ENCODE measurements at places on chromosomes 5 and 9.

DNA sequence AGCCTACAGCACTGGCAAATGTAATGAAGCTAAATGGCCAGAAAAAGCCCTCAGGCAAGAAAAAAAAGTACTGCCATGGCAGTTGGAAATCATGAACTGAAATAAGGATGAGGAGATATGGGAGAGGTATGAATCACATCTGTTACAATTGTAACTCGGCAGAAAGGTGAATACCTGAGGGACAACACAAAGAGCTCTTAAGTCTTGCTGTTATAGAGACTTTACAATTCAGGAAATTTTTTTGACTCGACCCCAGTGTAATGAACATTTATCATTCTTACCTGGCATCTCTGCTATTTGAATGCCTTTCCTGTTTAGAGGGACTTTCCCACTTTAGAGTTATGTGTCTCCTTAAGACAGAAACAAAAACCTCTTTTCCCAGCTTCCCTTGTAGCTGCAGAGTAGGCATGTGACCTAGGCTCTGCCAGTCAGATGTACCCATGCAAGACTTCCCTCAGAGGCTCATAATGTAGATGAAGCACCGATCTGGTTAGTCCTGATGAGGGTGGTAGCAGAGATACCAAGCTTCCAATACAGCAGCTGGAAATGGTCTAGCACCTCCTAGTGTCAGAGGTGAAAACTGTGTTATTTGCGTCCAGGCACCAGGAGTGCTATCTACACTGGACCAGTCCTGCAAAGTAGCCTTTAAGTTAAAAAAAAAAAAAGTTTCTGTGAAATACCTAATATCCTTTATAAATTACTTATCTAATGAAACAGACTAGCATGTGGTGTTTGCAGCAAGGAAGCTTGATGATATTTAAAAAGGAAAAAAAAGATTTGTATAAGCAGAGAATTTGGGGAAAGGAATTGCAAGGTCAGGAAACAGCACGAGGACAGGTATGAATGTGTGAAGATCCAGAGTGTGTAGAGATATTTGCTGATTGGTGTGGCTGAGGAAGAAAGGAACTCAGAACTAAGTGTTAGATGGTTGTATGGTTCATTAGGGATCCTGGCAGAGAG lies 146.9 kb upstream of the SLC1A3 start:
- peak; percentile 11 for DNase-seq

DNA sequence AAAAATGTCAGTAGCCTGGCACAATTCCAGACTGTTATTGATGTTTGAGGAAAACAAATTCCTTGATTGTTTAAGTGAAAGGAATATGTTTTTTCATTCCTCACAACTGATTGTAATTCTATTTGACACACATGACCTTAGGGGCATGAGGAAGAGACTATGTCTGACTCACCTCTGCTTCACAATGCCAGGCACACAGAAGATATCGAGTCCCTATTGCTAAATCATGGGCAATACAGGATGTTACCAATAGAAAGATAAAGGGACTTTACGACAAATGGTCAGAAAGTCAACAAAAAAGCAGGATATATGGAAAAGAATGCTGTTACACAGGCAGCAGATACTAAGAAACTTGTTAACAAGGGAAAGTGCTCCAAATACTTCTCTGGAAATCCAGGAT lies 1903.5 kb downstream of the EFNA5 start:
- no peak for DNase-seq

DNA sequence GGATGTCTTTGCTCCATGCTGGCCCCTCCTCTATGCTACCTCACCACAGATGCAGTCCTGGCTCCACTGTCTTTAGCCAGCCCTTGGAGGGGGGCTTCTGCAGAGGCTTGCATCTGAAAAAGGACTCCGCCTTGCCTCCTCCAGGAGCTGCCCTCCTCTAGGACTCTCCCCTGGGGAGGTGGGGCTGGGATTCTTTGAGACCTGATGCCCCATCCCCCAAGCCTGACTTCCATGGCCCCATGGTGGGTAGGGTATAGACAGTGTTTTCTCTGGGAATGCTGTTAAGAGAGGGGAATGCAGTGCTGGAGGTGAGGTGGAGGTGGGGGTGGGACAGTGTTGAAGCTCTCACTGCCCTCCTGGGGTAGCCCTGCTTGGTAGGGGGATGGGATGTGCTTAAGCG lies 14.3 kb downstream of the JADE2 start:
- DNase-seq, result no peak

DNA sequence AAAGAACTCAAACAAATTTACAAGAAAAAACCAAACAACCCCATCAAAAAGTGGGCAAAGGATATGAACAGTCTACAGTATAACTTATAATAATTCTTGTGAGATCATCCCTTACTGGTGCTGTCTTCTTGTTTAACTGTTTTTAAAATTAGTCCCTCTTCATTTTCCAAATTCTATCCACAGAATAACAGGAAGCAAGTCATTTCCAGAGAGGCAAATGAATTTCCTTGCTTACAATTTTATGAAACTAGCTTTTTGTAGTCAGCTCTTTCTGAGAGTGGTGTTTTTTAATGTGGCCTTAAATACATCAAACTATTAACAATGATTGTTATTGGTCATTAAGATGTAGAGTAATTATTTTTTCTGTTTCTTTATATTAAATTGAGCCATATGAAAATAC lies 40.6 kb downstream of the FAM174A start:
- DNase-seq, result no peak

GRCh38 chr5:115098041-115098702 lies 71.5 kb downstream of the TRIM36 start:
- peak; percentile 72 for DNase-seq

GRCh38 chr9:133665096-133665495 lies 28.9 kb downstream of the DBH start:
- DNase-seq, result no peak

DNA sequence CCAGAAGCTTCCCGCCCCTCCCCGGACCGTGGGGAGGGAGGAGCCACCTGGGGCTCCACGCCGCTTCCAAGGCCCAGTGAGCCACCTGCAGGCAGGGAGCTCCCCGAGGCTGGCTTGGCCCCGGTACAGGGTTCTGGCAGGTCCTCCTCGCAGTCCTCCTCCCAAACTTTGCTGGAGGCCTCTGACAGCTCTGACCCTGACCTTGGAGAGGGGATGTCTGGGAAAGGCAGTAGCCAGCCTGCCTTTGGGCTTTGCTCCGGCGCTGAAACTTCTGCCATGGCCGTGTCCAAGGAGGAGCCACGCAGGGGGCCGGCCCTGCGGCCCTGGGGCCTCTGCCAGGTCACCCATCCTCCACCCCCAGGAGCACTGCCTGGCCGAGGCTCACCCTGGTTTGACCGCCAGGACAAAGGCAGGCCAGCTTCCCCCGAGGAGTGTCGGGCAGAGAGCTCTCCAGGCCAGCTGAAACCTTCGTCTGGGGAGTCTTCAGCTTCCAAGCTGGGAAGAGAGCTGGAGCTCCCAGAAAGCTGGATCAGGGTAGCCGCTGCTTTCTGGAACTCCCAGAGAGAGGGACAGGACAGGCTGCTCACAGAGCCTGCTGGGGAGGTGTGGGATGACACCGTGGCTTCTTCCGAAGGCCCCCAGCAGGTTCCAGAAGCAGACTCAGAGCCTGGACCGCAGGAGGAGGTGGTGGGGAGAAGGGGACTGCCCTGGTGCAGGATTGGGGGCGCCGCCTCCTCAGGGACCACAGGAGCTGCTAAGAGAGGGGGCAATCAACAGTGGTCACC lies 9.0 kb upstream of the QSOX2 start:
- no peak for DNase-seq

GRCh38 chr5:81314581-81314980 lies 13.2 kb downstream of the ZCCHC9 start:
- DNase-seq, result no peak

GRCh38 chr9:136789523-136789937 lies 1.6 kb upstream of the TMEM141 start:
- DNase-seq, result no peak

GRCh38 chr5:168464214-168464613 lies 22.1 kb upstream of the RARS1 start:
- DNase-seq, result no peak

DNA sequence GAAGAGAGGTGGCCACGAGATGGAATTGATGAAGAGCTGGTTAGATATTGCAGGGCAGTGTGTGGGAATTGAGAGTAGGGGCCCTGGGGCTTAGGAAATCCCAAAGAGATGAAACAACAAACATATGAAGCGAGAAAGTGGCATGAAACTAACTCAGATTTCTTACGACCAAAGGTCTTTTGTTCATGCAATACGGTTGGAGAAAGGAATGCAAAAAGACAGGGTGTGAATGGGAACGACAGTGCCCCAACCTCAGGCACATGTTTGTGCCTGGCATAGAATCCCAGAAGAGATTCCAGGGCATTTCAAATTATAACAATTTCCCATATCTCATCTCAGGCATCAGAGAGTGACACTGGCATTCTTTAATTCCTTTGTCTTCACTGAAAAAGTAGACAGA lies 199.2 kb downstream of the ACTL7B start:
- DNase-seq, result no peak

- no peak for DNase-seq
Measured at GRCh38 chr5:143652108-143652700, 159.8 kb upstream of the HMHB1 start.

DNA sequence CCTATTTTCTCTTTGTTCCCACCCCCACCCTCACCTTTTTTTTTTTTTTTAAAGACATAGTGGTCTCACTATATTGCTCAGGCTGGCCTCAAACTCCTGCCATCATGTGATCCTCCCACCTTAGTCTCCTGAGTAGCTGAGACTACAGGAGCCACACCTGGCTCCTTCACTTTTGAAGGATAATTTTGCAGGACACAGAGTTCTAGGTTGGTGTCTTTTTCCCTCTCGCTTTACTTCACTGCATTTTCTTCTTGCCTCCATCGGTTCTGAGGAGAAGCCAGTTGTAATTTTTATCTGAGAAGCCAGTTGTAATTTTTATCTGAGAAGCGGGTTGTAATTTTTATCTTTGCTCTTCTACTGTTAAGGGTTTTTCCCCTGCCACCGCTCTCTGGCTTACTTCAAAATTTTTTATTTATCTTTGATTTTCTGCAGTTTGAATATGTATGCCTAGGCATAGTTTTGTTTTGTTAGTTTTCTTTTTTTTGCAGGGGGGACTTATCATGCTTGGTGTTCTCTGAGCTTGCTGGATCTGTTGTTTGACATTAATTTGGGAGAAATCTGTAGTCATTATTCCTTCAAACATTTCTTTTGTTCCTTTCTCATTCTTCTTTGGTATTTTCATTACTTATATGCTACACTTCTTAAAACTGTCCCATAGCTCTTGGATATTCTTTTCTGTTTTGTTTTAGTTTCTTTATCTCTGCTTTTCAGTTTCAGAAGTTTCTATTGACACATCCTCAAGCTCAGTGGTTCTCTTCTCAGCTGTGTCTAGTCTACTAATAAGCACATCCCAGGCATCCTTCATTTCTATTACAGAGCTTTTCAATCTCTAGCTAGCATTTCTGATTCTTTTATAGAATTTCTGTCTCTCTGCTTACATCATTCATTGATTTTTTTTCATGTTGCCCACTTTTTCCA lies 148.2 kb upstream of the CHD1 start:
- no peak for DNase-seq

GRCh38 chr5:84218546-84218945 lies 166.1 kb downstream of the EDIL3 start:
- no peak for DNase-seq

GRCh38 chr9:32886021-32886420 lies 102.7 kb downstream of the TMEM215 start:
- no peak for DNase-seq

DNA sequence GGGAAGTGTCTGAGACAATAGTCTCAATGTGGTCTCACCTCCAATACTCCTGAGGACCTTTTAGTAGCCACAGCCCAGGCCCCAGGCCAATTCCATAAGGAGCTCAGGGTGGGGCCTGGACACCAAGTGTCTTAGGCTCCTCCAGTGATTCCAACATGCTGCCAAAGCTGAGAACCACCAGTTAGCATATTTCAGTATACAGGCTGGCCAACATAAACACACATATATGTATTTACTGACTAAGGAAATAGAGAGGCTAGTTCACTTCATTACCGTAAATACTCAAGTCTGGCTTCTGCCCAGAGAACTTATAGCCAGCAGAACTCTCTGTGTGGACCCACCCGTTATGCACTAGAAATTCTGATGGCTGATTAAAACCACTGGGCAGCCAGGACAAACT lies 24.1 kb downstream of the S1PR3 start:
- DNase-seq, result no peak

DNA sequence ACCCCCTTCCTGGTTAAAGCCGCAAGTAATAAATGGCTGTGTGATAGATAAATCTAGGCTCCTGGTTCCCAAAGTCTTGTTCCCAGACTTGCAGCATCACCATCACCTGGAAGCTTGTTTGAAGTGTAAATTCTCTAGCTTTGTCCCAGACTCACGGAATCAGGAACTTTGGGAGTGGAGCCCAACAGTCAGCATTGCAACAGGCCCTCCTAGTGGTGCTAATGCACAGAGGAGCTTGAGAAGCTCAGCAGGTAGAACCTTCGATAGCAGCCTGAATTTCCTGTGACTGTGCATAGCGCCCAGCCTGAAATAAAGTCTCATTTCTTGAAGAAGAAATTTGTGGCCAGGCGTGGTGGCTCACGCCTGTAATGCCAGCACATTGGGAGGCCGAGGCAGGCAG lies 30.3 kb upstream of the MELK start:
- DNase-seq, result no peak

DNA sequence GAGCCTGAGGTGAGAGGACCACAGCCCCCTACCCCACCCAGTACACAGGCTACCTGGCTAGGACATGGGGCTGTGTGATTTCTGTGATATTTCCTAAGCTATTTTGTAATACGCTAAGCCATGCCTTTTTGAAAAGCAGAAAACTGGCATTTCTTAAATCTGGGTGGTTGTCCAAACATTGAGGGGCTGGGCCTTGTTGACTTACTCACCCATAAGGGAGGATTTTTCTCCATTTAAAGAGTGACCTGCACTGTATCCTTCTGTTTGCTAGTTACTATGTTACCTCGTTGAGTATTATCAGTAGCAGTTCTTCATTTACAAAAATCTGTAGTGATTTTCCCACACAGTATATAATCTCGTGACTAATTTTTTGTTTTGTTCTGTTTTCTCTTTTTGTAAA lies 117.5 kb upstream of the OTULINL start:
- no peak for DNase-seq

DNA sequence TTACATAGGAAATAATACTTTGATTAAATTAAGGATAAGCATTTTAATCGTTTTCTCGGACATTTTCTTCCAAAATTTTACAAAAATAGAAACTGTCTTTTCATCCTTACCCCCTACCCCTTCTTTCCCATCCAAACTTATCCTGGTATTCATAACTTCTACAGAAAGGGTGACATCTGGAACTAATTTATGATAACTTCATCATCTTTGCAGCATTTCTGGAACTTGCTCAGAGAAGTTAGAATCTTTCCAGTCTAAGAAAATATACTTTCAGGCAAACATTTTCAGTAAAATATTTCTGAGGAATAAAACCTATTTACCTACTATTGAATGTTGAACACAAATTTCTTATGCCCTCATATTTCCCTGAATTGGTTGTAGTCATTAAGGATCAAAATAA lies 309.0 kb downstream of the MAN2A1 start:
- DNase-seq, result no peak
